ENCODE measurements at places on chromosomes 7 and 10.

- DNase-seq, result no peak
These were observed 104.6 kb downstream of the HIPK2 start for GRCh38 chr7:139673230-139673629.

DNA sequence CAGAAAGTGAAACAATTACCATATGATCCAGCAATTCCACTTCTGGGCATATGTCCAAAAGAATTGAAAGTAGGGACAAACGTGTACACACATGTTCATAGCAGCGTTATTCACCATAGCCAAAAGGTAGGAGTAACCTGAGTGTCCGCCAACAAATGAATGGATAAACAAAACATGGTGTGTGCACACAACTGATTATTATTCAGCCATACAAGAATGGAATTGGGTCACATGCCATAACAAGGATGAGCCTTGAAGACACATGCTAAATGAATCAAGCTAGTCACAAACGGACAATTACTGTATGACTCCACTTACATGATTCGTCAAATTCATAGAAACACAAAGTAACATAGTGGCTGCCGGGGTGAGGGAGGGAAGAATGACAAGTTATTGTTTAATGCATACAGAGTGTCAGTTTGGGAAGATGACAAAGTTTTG is 4.1 kb upstream of the OIT3 start:
- peak; percentile 36 for DNase-seq

DNA sequence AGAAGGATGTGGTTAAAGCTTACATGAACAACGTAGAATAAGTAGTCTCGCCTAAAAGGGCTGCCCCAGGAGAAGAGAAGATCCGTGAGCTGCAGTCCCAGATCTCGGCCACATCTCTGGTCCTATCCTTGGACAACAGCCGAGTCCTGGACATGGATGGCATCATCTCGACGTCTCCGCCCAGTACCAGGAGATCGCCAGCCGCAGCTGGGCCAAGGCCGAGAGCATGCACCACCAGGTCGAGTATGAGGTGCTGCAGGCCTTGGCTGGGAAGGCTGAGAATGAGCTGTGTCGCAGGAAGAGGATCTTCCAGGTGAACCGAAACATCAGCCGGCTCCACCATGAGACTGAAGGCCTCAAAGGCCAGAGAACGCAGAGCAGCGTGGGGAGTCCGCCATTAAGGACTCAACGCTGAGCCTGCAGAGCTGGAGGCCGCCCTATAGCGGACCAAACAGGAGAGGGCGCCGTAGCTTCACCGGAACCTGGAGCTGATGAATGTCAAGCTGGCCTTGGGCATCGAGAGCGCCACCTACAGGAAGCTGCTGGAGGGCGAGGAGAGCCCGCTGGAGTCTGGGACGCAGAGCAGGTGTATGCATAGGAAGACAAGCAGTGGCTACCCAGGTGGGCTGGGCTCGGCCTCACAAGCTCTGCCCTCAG is 22.2 kb downstream of the LIPK start:
- peak; percentile 2 for DNase-seq

DNA sequence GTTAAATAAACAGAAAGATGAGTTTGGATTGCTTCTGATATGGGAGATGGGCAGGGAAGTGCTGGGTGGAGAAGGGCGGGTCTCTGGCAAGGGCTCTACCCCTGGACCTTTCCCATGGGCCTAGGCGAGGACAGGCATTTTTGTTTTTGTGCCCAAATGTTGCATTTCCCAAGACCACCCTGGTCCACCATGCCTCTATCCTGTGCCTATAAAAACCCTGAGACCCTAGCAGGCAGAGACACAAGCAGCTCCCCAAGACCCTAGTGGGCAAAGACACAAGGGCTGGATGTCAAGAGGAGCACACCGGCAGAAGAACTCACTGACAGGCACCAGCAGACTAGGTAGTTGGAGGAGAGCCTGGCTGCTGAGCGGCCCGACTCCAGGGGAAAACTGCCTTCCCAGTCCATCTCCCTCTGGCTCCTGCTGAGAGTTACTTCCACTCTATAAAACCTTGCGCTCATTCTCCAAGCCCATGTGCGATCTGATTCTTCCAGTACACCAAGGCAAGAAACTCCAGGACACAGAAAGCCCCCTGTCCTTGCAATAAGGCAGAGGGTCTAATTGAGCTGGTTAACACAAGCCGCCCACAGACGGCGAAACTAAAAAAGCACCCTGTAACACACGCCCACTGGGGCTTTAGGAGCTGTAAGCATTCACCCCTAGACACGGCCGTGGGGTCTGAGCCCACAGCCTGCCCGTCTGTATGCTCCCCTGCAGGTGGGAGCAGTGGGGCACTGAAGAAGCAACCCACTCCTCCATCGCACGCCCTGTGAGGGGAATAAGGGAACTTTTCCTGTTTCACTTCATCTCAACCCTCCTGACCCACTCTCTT is 291.4 kb downstream of the PTPRN2 start:
- no peak for DNase-seq

DNA sequence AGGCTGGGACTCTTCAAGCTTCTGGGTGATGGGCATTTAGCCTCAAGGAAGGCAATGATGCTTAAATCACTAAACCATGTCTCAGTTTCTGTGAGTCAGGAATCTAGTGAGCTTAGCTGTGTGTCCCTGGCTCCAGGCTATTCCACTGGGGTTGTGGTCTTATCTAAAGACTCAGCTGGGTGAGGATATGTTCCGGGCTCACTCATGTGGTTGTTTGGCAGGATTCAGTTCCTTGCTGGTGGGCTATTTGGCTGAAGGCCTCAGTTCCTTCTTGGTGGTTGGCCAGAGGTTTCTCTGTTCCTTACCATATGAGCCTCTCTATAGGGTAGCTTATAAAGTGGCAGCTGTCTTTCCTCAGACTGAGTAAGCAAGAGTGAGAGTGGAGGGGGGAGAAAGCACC is 12.0 kb downstream of the EVX1 start:
- no peak for DNase-seq

DNA sequence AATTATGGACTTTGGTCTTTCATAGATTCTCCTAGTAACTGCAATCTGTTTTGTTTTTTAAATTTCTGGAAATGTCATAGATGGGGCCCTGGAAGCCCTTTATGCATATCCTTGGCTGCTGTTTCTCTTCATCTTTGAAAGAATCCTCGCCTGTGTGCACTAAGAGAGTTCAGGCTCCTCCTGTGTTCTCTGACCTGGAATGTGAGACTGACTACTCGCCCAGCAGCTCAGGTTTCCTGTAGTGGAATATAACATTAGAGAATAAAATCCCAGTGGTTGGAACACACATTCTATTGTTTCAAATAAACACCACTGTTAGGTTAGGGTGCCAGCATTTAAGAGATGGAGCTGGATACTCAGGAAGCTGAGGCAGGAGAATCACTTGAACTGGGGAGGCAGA is 56.3 kb downstream of the WDFY4 start:
- DNase-seq, result no peak

DNA sequence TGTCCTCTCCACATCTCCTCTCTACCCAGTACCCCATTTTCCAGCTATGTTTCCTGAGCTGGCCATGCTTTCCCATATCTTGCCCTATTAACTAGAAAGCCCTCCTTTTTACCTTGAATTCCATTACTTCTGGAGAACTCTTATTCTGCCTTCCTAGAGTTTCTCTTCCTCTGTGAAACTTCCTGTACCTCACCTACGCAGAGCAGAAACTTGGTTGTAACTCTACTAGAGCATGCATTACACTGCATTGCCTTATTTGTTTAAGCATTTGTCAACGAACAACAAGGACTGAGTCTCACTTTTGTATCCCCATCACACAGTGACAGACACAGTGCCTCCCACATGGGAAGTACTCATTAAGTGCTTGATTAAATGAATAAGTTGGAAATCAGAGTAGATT is 36.4 kb downstream of the VCL start:
- DNase-seq, result no peak

GRCh38 chr7:84684836-84685480 is 490.4 kb upstream of the SEMA3A start:
- no peak for DNase-seq

DNA sequence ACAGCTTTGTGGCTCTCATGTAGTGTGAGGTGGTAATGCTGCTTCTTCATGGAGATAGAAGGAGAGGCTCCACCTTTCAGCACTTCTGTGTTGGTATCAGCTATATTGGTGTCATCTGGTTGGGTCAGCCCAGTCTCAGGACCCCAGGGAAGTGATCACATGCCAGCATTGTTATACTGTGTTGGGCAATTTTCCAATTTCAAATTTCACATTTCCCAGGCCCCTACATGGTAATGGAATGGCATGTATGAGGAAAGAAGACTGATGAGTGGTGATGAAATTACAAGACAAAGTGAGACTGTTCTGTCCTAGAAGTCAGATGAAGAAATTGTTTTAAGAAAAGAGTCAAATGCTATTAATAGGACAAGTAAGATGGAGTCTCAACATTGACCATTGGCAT is 3.7 kb upstream of the AKR1C3 start:
- DNase-seq, result no peak

- DNase-seq, result no peak
These were observed 69.9 kb downstream of the OAT start for GRCh38 chr10:124348801-124349200.

DNA sequence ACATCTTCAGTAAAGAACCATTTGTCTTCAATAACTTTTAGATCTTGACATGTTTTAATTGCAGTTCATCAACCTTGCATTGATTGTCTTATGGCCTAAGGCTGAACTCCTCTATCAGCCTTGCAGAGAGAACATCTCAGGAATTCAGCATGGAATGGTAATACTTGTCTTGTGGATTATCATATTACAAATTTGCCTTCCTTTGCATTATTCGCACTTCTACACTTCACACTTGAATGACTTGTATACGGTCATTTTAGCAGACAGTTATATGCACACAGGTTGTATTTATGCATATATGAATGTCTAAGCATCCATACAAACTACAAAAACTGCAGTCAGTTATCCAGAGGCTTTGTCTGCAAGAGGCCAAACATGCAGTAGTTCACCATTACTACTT is 31.7 kb downstream of the GPR85 start:
- DNase-seq, result no peak

DNA sequence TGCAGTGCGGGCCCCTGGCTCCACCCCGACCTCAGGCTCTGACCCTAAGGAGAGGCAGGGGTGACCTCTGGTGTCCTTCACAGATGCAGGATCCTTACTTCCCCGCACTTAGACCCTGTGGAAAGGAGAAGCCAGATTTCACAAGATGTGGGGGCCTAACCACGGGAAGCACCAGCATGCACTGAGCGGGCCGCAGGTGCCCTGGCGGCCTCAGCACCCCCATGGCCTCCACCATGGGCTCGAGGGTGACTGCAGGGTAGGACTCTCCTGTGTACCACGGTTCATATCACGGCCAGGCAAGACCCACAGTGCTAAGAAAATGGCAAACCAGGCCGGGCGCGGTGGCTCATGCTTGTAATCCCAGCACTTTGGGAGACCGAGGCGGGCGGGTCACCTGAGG is 410.0 kb upstream of the FOXK1 start:
- DNase-seq, result no peak

GRCh38 chr10:5958077-5958476 is 19.3 kb downstream of the IL15RA start:
- DNase-seq, result peak; percentile 58

- DNase-seq, result no peak
These were observed 3.1 kb downstream of the EN2 start for GRCh38 chr7:155460926-155461613.

GRCh38 chr7:90933984-90934383 is 330.2 kb upstream of the FZD1 start:
- no peak for DNase-seq

- DNase-seq, result no peak
These were observed 38.3 kb downstream of the ARL4A start for GRCh38 chr7:12725575-12726316.

GRCh38 chr10:62166331-62167131 is 102.1 kb downstream of the RTKN2 start:
- DNase-seq, result peak; percentile 47

DNA sequence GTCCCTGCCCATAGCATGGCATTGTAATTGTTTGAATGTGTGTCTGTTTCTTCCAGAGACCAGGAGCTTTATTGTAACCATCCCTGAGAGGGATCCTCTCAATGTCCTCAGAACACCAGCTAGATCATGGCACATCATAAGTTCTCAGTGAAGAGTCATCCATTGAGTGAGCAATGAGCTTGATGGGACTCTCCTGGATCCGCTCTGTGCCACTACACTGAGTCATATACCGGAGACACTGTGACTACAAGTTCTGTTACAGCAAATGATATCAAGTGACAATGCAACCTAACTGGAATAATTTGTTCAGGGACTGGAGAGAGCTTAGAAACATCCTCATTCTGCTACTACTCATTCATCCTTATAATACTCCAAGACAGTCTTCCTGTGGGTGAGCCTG is 25.1 kb downstream of the MRPS24 start:
- peak; percentile 28 for DNase-seq

DNA sequence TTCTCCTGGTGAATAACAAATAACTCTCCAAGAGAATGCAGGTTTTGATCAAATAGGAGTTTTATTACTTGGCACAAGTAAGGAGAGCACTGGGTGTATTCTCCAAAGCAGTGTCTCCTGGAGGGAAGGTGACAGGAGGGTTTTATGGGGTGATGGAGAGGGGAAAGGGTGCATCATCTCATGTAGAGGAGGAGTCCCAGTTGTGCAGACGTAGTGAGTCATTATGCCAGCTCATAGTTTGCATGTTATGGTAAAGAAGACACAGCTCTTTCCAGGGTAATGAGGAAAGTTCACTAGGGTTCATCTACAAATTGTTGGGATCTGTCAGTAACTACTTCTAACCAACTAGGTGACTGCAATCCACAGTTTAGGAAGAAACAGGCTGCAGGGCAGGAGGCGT is 347.9 kb upstream of the MEOX2 start:
- DNase-seq, result peak; percentile 82

DNA sequence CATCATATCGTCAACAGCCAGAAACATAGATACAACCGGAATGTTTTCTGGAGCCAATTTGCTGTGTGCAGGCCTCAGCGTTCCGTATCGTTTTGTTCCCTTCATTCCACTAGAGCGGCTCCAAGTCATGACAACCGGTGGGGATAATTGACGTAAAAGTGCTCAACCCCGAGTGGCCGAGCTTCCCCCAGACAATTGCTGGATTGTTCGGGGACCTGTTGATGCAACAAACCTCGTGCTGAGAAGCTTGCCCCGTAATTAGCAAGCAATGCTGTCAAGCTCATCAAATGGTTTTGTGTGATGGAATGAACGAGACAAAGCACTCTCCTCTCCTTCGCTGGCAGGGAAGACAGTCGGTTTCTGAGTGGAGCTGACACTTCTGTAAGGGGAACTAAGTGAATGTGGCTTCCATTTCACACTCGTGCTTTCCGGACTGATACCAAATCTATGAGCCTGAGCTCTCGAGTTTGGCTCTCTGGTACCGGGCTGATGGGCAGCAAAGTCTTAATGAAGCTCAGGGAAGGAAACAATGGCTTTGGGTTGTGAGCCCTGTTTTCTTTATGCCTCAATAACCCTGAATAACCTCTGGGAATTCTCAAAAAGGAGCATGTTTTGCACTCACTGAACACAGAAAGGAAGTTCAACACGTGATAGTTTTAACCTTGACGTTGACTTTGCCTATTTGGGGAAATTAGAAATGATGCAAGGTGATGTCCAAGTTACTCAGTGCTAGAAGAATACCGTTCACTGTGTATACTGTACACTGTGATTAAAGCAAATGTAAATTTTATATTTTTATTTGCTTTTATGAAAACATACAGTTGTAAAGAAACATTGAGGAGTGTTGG is 220.5 kb downstream of the BAMBI start:
- no peak for DNase-seq

GRCh38 chr10:62018131-62018911 is 116.8 kb downstream of the ARID5B start:
- no peak for DNase-seq

- no peak for DNase-seq
These were observed 317.4 kb downstream of the KIF20B start for GRCh38 chr10:90018819-90019218.
